ENCODE measurements at places on chromosomes 6 and 20. TPM values are rescaled to one million over a fixed set of nuclear protein-coding genes. Genes with fewer than 3 reads are reported as not detected.

GRCh38 chr6:110596354-110596753 is 119.9 kb upstream of the SLC22A16 start:
- no peak for DNase-seq

GRCh38 chr20:58235010-58235409 is 6.6 kb upstream of the ANKRD60 start:
- no peak for DNase-seq

- no peak for DNase-seq
These were observed 84.7 kb downstream of the PRSS35 start for GRCh38 chr6:83597051-83597450.

GRCh38 chr6:134724771-134725340 is 225.0 kb downstream of the ALDH8A1 start:
- no peak for DNase-seq

The GPLD1 gene
- 1.2 TPM for total RNA-seq

The SCUBE3 gene
- total RNA-seq = 0.37 TPM

The PRSS35 gene
- total RNA-seq = not detected

The ACAT2 gene
- 19.8 TPM for total RNA-seq
